Fibroblast of the aortic adventitia (primary cell): ENCODE measurements at places on chromosomes 2 and 18. TPM values are rescaled to one million over a fixed set of nuclear protein-coding genes. Genes with fewer than 3 reads are reported as not detected.

Gene HOXD9
- total RNA-seq, result not detected in 2 replicates

Gene COX5B
- 83.4 and 198 TPM in 2 replicates for total RNA-seq

Gene ANKRD30BL
- 0.16 TPM in 1 of 2 replicates, not detected in the other for total RNA-seq

Gene PELI1
- 5.8 and 8.3 TPM in 2 replicates for total RNA-seq

Gene IL36A
- 2.0 TPM in 1 of 2 replicates, not detected in the other for total RNA-seq

Gene SAG
- not detected in 2 replicates for total RNA-seq
